NCI-H524 (cell line): ENCODE measurements at places on chromosomes 5 and 9.

- no peak for DNase-seq
Observed at GRCh38 chr5:6402939-6403338, 24.6 kb upstream of the MED10 start.

- DNase-seq: no peak
Observed at GRCh38 chr9:31071606-31072286, 1312.7 kb upstream of the ACO1 start.

DNA sequence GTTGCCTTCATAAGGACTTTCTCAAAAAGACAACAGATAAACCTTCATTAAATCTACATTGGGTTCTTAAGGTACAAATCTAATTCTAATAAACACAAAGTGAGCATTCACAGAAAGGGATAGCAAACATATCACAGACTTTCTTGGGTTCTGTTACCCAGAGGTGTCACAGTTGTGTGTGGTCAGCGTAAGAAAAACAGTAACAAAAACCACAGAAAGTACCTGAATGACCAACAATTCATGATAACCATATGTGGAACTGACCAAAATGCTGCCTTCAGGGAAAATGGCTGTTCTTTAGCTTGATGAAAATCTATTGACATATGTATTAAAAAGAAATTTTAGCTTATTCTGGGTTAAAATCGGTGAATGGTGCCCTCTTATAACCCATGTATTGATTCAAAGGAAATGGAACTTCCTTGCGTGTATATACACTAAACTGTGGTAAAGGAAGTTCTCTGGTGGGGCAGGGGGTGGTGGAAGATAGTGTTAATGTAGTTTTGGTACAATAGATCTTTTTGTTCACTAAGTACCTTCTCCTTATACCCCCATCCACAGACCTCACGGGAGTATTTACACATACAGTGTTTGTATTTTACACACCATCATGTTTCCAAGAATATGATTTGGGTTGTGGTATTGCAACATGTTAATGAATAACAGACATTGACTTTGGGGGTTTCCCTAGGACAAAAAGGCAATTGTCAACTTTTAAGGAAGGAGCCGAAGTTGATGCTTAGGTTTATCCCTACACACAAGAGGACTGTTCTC lies 152.5 kb downstream of the APBA1 start:
- DNase-seq: no peak

- DNase-seq: no peak
Observed at GRCh38 chr5:107388141-107388861, 282.4 kb downstream of the EFNA5 start.

DNA sequence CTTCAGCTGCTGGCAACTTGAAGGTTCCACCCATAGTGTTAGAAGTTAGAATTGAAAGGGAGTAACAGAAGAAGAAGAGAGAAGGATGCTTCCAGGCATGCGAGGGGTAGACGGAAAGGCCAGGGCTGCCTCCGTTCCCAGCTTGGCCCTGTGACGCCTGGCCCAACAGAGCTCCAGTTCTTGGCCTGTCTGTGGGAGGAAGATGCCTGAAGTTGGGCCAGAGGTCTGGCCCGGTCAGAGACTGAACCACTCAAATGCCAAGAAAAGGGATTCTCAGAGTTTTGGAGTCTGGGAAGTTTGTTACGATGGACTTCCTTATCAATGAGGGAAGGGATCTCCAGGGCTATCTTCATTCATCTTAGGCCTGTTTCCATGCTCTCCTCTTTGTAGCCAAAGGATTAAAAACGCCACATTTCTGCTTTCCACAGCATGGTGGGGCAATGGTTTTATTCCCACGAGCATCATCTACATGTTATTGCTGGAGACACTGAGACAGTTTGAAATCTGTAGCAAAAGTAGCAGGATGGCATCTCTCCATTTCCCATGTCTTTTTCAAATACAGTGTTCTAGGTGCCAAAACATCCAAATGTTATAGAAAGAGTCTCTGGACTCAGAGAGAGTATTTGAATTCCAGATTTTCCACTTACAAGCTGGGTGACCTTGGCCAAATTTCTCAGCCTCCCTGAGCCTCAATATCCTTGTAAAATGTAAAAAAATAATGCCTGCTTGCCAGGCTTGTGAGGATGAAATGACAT lies 65.4 kb upstream of the ANKRD55 start:
- no peak for DNase-seq

DNA sequence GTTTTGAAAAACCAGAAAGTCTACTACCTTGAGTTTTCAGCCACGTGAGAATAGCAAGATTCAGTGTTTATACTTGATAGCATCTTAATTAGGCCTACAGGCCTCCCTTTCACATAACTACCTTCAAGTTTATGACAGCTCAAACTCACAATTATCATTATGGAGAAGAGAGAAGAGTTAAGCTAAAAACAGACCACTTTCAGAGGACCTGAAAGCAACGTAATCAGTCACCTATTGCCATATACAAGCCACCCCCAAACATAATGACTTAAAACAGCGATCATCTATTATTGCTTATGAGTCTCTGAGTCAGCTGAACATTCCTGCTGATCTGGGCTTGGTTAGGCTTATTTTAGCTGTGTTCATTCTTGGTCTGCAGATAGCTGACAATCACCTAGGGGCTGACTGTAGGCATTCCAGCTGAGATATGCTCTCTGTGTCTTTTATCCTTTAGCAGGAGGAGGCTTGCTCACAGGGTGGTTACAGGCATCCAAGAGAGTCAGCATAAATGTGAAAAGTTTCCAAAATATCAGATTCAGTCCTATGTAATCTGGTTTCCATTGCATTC lies 130.9 kb downstream of the COX7C start:
- DNase-seq: no peak

GRCh38 chr5:39800042-39800601 lies 375.3 kb upstream of the DAB2 start:
- no peak for DNase-seq

- no peak for DNase-seq
Observed at GRCh38 chr5:94749042-94749441, 130.6 kb downstream of the SLF1 start.

- DNase-seq: no peak
Observed at GRCh38 chr5:128224336-128224735, 140.8 kb downstream of the SLC12A2 start.

GRCh38 chr5:122921826-122922225 lies 76.4 kb downstream of the SNX24 start:
- no peak for DNase-seq

GRCh38 chr9:97997330-97998276 lies 14.5 kb downstream of the ANP32B start:
- no peak for DNase-seq

- no peak for DNase-seq
Observed at GRCh38 chr9:92140754-92141143, 25.5 kb upstream of the SPTLC1 start.

DNA sequence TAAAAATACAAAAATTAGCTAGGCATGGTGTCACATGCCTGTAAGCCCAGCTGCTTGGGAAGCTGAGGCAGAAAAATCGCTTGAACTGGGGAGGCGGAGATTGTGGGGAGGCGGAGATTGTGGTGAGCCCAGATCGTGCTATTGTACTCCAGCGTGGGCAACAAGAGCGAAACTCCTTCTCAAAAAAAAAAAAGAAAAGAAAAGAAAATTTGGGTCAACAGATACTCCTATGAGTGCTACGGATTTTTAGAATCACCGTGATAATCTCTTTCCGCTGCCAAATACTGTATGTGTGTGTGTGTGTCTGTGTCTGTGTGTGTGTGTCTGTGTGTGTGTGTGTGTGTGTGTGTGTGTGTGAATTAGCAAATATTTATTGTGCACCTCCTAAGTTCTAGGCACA lies 64.4 kb downstream of the ARRDC3 start:
- DNase-seq: no peak

GRCh38 chr9:128142061-128142460 lies 7.2 kb upstream of the LCN2 start:
- no peak for DNase-seq

GRCh38 chr9:137618105-137619067 lies at the start of gene EHMT1:
Gene EHMT1, plus strand, starts transcription at chr9:137619005. Its CDS starts 24 bp downstream, at chr9:137619029.
- DNase-seq: peak; percentile 82

DNA sequence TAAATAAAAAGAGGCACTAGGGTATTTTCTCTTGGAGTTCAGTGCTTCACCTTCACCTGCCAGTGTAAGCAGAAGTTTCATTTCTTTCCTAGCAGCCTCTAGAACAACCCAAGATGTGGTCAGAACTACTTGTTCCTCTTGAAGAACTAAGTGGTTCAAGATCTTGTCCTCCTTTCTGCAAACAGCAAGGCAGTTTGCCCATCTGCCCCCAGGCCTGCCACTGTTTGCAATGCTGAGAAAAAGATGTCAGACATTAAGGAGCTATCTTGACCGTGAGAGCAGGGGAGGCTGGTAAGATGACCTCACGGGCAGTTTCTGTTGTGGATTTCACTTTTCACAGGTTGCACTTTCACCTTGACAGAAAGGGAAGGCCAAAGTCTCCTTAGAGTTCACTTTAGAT lies 52.0 kb upstream of the KLF4 start:
- DNase-seq: no peak

GRCh38 chr9:68981789-68982188 lies 32.1 kb downstream of the PRKACG start:
- no peak for DNase-seq

DNA sequence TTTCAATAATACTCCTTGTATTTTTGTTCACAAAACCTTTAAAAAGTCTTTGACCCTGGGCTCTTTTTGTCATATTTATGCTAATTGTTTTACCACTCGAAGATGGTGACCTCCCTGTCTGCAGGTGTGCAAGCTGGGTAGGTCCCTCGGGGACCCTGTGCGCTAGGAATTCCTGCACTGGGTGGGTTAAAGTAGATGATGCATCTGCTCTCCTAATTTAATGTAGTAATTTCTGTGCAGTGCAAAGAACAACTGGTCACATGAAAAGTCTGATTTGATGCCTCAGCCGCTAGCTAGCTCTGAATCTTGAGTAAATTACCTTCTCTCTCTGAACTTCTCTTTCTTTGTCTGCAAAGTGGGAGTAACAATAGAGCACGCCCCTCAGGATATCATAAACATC lies 139.1 kb upstream of the OTULINL start:
- no peak for DNase-seq

- DNase-seq: peak; percentile 9
Observed at GRCh38 chr5:94181895-94182294, 436.5 kb downstream of the KIAA0825 start.
